ENCODE measurements at places on chromosomes 2 and 18. TPM values are rescaled to one million over a fixed set of nuclear protein-coding genes. Genes with fewer than 3 reads are reported as not detected.

DNA sequence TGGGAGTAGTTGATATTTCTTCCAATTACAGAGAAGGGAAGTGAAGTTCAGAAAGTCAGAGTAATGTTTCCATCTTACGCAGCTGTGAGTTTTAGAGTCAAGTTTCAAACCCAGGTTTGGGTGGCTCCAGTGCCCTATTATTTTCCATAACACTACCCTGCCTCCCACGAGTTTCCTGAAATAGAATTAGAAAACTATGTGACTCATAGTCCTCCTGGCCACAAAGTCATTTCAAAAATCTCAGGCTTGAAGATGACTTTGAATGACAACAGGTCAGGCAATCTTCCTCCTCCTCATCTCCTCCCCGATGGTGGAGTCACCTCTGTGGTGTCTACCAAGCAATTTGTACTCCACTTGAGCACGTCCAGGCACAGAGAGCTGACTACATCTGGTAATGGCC lies 212.3 kb upstream of the TRIB2 start:
- DNase-seq: no peak

DNA sequence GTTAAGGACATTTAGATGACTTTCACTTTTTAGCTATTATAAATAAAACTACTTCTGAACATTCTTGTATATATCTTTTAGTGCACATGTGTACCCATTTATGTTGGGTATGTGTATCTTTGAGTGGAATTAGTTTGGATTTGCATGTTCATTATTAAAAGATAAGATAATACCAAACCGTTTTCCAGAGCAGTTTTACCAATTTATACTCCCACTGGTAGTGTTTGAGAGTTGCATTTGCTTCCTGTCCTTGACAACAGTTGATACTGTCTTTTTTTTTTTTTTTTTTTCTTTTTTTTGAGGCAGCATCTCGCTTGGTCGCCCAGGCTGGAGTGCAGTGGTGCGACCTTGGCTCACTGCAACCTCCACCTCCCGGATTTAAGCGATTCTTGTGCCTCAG lies 23.3 kb downstream of the SLC30A6 start:
- no peak for DNase-seq

DNA sequence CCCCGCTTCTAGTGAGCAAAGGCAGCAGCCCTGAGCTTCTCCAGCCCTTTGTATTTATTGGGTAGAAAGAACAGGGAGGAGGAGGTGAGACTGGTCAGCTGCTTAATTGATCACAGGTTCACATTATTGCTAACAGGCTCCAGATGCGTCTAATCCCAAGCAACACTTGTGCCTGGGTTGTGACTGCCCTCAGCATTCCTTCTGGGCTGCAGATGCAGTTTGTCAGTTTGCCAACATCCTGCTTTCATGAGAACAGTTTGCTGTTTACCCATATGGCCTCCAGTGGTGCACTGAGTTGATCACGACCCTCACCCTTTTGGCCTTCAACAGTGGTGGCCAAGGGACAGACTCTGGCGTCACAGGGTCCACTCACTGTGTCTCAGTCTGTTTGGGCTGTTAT lies 159.5 kb upstream of the ZNF516 start:
- DNase-seq: no peak

- DNase-seq: no peak
Measured at GRCh38 chr18:48878471-48878870, 72.3 kb downstream of the SMAD7 start.

- DNase-seq: no peak
Measured at GRCh38 chr18:36114738-36115137, 14.4 kb downstream of the SLC39A6 start.

DNA sequence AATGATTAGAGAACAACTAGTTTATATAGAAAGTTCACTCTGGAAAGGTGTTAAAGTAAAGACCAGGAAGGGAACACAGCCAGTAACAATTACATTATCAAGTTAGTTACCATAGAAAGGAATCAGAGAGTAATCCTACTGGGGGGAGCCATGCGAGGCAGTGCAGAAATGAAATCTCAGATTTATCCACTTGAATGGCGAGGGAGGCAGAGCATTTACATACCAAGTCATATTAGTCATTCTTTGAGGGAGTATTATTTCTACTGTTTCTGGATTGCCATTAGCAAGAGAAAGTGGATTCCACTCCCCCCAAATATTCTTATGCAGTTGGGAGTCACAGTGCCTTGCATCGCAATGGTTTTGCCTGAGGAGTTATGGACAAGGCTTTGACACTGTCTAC lies 472.7 kb upstream of the TRIB2 start:
- DNase-seq: no peak

- DNase-seq: no peak
Measured at GRCh38 chr2:9032121-9032520, 28.6 kb upstream of the MBOAT2 start.

- DNase-seq: no peak
Measured at GRCh38 chr2:149826471-149827125, 239.0 kb upstream of the MMADHC start.

DNA sequence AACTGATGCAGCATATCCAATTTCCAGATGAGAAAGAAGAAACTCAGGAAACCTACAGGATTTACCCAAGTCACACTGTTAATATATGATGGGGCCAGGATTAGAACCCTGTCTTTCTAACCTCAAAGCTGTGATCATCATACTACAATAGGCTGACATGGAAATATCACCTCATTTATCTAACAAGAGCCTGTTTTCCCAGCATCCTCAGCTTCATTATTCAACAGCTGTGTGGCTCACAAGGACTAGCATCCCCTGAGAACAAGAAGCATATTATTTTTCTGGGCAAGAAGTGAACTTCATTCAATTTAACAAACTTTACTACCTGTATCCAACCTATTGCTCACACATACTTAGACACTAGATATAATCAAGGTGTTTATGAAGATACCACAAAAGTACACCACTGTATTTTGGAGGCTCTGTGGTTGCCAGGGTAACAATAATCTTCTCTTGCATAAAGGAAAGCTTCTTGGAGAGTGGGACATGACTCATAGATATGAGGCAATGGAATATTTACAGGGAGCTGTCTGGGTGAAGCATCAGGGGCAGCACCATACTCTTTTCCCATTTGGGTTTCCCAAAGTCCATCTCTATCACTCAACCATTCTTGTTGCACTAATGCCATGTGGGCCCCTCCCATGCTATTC lies 218.2 kb downstream of the RAD51AP2 start:
- DNase-seq: no peak

Gene IL37
- not detected for polyA plus RNA-seq

Gene GAREM1
- 4.5 TPM for polyA plus RNA-seq

Gene DNAH7
- polyA plus RNA-seq: not detected

Gene ADCYAP1
- not detected for polyA plus RNA-seq

Gene MREG
- polyA plus RNA-seq: 2.8 TPM

Gene MPV17
- 50.8 TPM for polyA plus RNA-seq

Gene CDH7
- not detected for polyA plus RNA-seq

Gene ARHGAP15
- 16.5 TPM for polyA plus RNA-seq

All from small intestine (tissue), 16 donors.